Stimulated activated CD4-positive, alpha-beta T cell treated with anti-CD3 and anti-CD28 coated beads, Interleukin-1b, Interleukin-23, amount 100 ng/mL, for 1 hour (primary cell): ENCODE measurements at places on chromosomes 3 and 15.

GRCh38 chr15:94080989-94081605, 150.3 kb upstream of the MCTP2 start:
- no peak for DNase-seq

GRCh38 chr3:162586591-162586990, 1090.0 kb downstream of the OTOL1 start:
- DNase-seq: no peak

DNA sequence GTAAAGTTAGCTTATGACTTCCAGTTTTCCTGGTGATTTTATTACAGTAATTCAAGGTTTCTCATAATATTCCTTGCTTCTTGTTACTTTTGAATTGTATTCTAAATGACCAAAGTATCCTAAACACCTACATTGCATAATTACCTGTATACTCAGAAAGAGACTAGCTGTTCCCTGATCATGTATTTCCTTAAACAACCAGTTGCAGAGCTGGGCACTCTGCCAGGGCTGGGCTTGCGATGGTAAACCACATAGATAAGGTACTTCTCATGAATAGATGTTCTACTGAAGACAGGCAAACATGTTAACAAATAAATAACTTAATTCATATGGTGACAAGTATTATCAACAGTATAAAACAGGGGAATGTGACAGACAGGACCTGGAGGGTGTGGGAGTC, 142.3 kb upstream of the WNT5A start:
- no peak for DNase-seq

DNA sequence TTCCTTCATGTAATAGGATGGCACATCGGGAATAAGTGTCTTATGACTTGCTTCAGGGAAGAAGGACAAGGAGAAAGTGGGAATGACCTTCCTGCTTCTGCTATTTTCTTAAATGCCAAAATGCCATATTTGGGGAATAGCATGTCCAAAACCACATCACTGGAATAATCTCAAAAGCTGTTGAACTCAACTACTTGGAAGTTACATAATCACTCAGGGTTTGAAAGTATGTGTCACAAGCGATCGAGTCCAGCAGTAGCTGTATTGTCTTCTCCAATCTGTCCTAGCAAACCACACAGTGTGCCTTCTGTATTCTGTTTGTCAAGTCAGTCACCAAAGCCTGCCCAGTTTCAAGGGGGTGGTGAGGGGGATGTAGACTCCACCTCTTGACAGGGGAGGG, 58.3 kb upstream of the GADL1 start:
- no peak for DNase-seq

DNA sequence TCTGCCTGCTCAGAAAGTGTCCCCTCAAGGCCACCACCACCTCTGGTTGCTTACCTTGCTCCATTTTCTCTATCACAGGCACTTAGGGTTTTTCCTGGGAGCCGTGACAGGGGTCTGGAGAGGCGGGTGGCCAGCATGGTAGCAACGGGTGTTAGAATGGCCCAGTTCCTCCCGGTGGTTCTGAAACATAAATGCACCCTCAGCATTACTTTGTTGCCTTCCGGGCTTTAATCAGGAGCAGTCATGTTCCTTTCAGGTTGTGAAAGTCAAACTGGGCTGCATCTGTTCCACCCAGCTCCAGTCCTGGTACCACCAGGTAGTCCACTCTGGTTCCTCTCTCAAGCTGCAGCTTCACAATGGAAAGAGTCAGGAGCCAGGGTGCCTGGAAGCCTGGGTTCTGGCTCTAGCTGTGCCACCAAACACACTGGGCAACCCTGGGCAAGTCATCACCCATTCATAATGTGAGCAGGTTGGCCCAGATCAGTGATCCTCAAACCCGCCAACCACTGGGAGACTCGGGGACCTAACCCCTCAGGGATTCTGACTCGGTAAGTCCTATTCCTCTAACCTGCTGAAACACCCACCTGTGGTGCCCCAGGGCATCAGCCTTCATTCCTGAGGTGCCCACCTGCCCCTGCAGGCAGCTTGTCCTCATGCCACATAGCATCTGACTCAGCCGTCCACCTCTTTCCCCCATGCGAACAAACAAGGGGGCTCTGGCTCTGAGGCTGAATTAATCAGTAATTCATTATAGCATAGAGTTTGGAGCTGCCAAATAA, 9.3 kb downstream of the BDH1 start:
- DNase-seq: no peak

DNA sequence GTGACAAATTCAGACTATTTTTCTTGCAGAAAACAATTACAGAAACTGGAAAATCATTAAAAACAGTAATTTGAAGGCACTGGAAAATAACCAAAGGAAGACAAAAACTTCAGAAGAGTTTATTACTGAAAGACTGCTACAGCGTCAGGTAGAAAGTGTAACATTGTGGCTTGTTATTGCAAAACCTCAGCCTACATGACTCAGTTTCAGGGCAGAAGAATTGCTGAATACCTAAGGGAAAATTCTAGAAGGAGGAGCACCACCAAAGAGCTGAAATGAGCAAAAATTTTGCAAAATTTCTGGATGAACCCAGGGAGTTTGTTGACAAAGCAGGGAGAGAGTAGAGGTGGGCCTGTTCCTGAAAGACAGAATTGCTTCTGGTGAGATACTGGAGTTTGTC, 219.6 kb downstream of the C3orf38 start:
- DNase-seq: no peak

- DNase-seq: no peak
These were observed 60.1 kb upstream of the PRR23E start for GRCh38 chr3:127132876-127133275.

DNA sequence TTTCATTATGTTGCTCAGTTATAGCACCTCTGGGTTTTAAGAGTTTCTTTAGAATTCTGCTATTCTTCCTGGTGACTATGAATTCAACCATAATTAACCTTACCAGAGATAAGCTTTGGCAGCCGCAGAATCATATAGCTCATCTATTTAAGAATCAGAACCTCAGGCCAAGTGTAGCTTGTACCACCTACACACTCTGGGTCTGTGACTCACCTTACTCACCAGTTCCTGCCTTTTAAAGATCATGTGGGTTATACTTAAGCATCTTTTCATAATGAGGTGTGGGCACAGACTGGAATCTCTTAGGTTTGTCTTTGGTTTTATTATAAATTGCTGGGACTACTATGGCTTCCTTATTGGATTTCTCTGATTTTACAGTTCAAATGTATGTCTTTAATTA, 21.9 kb downstream of the CDV3 start:
- DNase-seq: no peak

- no peak for DNase-seq
These were observed 183.4 kb upstream of the GADL1 start for GRCh38 chr3:31077826-31078225.

- no peak for DNase-seq
These were observed 57.8 kb downstream of the GRIP2 start for GRCh38 chr3:14482271-14482721.

GRCh38 chr3:15471861-15472260, 44.5 kb downstream of the EAF1 start:
- DNase-seq: no peak

GRCh38 chr15:45338417-45338816, 39.9 kb downstream of the GATM start:
- no peak for DNase-seq
